ENCODE measurements at places on chromosomes 3 and 15.

DNA sequence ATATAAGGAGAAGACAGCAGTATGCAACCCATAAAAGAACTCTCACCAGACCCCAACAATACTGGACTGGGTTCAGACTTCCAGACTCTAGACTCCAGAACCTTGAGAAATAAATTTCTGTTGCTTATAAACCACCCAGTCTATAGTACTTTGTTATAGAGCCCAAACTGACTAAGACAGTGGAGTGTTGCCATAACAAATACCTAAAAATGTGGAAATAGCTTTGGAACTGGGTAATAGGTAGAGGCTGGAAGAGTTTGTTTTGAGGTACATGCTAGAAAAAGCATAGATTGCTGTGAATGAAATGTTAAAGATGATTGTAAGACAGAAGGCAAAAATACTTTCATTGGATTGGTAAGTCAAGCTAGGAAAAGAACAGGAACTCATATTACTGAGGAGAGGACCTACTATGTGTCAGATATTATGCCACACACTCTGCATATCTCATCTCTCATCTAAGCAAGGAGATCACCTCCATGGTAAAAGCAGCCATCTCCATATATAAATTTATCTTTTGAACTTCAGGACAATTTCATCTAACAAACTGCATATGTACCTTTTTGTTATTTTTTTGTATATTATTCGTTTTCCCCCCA lies 67.4 kb upstream of the FNDC3B start:
- DNase-seq: no peak

DNA sequence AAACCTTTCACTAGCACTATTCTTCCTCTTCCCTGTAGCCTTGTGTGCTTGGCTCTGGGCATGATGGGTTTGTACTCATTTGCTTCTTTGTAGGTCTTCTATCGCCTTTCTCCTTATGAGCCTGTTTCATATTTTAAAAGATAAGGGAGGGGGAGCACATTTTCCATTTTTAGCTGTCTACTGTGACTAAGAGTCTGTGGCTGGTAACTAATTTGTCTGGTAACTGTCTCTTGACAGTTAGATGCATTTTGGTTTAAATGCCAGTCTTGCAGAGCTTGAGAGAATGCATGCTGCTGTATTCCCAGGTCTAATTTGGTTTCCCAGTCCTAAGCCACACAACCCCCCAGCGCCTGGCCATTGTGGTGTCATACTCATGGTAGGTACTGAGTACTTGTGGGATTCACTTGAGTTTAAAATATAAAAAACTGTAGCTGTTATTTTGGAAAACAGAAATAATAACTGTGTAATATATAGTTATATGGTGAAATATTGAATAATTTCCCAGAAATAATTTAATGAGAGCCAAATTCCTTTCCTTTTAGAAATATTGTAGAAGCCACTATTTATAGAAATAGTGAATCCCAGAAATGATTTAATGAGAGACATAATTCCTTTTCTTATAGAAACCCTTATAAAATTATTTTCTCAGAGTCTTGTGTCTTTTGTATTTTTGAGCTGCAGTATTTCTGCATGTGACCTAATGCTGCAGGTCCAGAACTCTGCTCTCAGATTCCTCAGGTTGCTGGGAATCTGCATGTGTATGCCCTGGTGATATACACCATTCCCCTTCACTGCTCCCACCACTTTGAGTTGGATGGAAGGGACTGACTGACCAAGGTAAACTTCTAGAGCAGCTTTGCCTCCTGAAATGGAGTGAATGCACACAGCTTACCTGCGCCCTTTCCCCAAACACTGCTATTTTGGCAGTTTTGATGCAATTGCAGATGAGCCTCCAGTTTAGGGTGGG lies 13.9 kb upstream of the GPR171 start:
- peak; percentile 67 for DNase-seq

- DNase-seq: no peak
Measured at GRCh38 chr3:29494305-29495036, 213.6 kb downstream of the RBMS3 start.

- no peak for DNase-seq
Measured at GRCh38 chr3:28916713-28917499, 364.0 kb upstream of the RBMS3 start.

- peak; percentile 44 for DNase-seq
Measured at GRCh38 chr3:107524841-107525643, 2.3 kb downstream of the BBX start.

GRCh38 chr3:158121295-158121694 lies 11.4 kb downstream of the RSRC1 start:
- no peak for DNase-seq

DNA sequence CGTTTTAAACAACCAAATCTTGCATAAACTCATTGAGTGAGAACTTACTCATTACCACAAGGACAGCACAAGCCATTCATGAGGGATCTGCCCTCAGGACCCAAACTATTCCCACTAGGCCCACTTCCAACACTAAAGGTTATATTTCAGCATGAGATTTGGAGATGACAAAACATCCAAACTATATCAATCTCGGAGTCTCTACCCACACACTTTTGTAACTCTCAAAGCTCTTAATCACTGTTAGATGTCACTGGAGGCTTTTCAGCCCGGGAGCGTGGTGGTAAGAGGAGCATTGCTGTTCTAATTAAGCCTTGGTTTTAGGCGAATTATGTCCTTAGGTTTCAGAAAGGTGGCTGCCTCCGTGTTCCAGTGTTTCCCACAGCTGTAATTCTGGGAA lies 86.3 kb downstream of the CNTN6 start:
- no peak for DNase-seq

- no peak for DNase-seq
Measured at GRCh38 chr3:183953471-183954070, 64.1 kb downstream of the ABCC5 start.

- no peak for DNase-seq
Measured at GRCh38 chr3:66456711-66457173, 44.1 kb downstream of the LRIG1 start.

- DNase-seq: no peak
Measured at GRCh38 chr3:16883057-16883722, 1.6 kb upstream of the PLCL2 start.

- DNase-seq: no peak
Measured at GRCh38 chr3:29067007-29067406, 213.9 kb upstream of the RBMS3 start.

DNA sequence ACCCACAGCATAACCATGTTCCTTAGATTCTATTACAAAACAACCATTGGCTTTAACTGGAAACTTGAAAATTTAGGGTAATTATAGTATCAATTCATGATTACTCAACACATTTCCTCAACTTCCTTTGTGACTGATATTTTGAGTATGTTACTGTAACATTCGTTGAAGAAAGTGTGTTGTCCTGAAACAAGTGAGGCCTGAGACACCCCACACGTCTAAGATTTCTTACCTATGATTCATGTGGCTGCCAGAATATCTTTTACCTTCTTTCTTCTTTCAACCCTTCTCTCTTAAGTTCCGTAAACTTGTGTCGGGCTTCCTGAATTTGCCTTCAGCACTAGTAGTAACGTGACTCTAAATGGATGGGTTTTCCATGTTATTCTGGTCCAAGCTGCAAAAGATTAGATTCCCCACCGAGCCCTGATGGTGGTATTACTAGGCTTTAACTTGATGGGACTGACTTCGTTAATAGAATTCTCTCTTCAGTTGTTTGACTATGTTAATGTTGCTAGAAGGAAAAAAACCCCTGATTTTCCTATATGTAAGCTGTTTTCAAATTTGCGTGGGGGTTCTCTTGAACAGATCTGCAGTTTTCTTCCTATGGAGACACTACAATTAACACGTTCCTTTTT lies 296.0 kb upstream of the ICE2 start:
- DNase-seq: no peak

DNA sequence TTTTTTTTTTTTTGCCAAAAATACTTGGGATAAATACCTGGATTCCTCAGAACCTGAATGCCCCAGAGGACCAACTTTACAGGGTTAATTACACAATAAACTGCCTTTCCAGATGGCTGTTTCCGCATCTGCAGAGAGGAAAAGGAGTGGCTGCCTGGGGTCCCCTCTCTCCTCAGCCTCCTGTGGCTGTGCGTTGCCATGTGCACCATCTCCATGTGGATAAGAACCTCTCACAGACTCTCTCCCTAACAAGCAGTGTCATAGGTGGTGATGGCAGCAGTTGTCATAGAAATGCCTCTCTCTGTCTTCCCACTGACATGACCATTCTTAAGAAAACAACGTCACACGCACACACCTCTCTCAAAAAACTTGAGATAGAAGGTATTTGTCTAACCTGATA lies 179.4 kb downstream of the RPLP1 start:
- DNase-seq: no peak

GRCh38 chr3:169204751-169205150 lies 458.8 kb downstream of the MECOM start:
- no peak for DNase-seq

GRCh38 chr15:71743861-71744382 lies 66.4 kb upstream of the NR2E3 start:
- DNase-seq: peak; percentile 28

- no peak for DNase-seq
Measured at GRCh38 chr15:67945951-67946700, 106.3 kb upstream of the RNU6-1 start.

GRCh38 chr3:121735047-121735696 lies 14.4 kb downstream of the GOLGB1 start:
- no peak for DNase-seq

DNA sequence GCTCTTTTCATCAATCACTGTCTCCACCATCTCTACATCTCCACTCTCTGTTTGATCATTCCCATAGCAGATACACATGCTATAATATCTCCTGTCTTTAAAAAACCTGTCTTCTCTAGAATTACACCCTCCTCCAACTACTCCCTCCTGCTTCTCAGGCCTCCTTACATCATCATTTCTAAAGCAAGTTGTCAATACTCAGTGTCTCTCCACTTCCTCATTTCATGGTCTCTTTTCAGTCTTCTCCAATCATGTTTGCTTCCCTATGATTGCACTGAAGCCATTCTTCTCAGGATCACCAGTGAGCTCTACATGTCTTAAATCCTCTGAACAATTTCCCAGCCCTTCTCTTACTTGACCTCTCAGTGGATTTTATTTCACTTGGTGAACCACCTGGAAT lies 87.0 kb upstream of the ZNF280D start:
- no peak for DNase-seq

DNA sequence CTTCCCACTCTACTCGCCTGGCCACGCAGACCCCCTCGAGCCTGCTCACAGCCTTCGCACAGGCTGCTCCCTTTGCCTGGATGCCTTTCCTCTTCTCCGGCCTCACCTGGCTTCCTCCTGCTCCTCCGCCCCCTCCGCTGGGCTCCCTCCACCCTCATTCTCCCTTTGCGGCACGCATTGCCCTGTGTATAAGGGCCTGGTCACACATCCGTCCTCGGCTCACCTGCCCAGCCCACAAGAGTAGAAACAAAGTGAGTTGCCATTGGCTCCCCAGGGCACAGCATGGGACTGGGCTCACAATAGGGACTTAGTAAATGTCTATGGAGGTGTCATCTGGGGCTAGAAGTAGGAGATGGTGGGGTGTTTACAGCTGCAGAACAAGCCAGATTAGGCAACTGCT lies 4.2 kb downstream of the PLXND1 start:
- no peak for DNase-seq

DNA sequence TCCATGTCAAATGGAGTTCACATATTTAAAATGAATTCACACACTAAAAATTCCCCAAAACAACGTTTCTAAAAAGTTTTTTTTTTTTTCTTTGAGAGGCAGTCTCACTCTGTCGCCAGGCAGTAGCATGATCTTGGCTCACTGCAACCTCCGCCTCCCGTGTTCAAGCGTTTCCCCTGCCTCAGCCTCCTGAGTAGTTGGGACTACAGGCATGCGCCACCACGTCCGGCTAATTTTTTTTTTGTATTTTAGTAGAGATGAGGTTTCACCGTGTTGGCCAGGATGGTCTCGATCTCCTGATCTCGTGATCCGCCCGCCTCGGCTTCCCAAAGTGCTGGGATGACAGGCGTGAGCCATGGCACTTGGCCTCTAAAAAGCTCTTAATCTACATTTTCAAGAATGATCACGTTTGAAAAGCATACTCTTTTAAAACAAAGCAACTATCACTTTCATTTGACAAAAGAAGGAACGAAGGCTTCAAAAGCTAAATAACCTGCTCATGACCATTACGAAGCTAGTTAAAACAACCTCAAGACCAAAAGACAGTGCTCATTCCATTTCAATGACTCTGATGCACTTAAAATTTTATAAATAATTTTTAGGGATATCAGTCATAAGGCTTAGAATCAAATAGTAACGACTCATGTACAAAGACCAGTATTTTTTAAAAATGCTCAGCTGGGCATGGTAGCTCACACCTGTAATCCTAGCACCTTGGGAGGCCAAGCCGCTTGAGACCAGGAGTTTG lies 5.5 kb downstream of the UBE3A start:
- DNase-seq: no peak

GRCh38 chr15:71149646-71150557 lies 34.6 kb downstream of the THSD4 start:
- DNase-seq: no peak

DNA sequence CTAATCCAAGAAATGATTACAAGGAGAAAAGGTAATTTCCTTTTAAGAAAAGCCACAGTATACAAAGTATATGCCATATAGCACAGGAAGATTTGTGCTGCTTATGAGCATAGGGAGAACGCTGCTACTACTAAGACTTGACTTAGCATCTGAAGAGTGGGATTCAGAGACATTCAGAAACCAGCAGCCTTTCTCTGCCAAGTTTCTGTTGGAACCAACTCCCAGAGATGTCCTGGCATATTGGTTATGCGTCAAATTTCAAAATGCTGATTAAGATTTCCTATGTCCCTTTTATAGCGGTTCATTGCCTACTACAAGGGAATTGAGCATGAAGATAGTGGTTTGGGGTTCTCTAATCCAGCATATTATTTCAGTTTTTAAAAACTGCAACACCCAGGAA lies 4.9 kb downstream of the NR2E3 start:
- DNase-seq: no peak

GRCh38 chr3:139339219-139339906 lies 4.5 kb upstream of the MRPS22 start:
- DNase-seq: no peak

- no peak for DNase-seq
Measured at GRCh38 chr15:90291679-90292356, 26.3 kb downstream of the NGRN start.

GRCh38 chr15:25705433-25706115 lies 157.6 kb downstream of the ATP10A start:
- DNase-seq: no peak

GRCh38 chr3:46490338-46491084 lies 7.3 kb upstream of the RTP3 start:
- no peak for DNase-seq

- DNase-seq: no peak
Measured at GRCh38 chr3:127410678-127411077, 122.8 kb upstream of the PRR20G start.

- peak; percentile 24 for DNase-seq
Measured at GRCh38 chr3:143820466-143821221, 27.6 kb downstream of the SLC9A9 start.
